Suppressor macrophage treated with lipopolysaccharide for 1 hour (primary cell): ENCODE measurements at places on chromosomes 2 and 18.

DNA sequence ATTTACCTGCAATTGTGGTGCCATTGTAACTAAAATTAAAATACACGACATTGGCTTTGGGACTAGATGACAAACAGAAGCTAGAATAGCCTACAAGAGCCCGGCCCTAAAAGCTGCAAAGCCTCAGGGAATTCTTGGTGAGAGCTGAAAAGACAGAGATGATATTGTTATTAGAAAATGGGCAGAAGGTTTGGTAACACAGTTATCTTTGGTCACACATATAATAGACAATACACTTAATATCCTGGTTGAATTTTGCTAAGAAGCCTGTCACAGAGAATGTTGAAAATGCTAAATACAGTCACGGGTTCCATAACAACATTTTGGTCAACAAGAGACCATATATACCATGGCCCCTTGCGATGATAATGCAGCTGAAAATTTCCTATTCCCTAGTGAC is 157.3 kb upstream of the CDH19 start:
- no peak for DNase-seq

- DNase-seq, result peak; percentile 4
Measured at GRCh38 chr18:69897397-69898108, 50.1 kb downstream of the CD226 start.

DNA sequence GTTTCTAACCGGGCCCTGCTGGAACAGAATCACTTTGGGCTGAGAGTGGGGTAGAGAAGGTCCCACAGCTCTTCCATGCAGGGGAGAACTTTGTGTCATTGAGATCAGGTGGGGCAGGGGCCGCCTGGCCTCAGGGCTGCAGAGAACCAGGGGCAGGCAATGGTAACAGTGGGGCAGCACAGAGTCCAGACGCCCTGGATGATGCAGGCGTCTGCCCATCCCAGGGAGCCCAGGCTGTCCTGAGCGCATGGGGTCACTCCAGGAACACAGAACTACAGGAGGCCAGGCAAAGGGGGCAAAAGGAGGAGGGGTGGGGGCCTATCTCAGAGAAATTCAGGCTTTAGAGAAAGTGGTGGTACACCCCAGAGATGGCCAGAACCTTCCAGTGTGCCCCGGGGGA is 121.3 kb downstream of the NDUFA10 start:
- no peak for DNase-seq

- DNase-seq, result no peak
Measured at GRCh38 chr2:71346065-71346464, 14.5 kb downstream of the ZNF638 start.

- no peak for DNase-seq
Measured at GRCh38 chr2:35946478-35946877, 409.1 kb upstream of the CRIM1 start.

DNA sequence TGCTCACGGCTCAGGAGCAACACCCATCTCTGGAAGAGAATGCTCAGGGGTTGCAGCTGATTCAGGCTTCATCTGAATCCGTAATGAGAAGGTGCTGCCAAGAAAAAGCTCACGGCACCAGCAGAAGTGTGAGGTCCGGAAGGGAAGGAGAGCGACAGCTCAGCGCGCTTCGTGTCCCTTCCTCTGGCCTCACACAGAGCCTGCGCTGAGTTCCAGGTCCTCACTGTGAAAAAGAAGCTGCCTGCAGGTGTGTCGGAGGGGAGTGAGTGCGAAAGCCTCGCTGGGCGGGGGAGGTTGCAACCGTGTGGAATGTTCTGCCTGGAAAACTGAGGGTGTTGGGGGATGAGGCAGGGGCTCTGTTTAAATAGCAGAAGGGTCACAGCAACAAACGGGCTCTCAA is 76.2 kb upstream of the TWIST2 start:
- DNase-seq, result no peak
